NCI-H2029 treated with DMSO at 0.1 percent for 48 hours (cell line): ENCODE measurements at places on chromosomes 2 and 18.

DNA sequence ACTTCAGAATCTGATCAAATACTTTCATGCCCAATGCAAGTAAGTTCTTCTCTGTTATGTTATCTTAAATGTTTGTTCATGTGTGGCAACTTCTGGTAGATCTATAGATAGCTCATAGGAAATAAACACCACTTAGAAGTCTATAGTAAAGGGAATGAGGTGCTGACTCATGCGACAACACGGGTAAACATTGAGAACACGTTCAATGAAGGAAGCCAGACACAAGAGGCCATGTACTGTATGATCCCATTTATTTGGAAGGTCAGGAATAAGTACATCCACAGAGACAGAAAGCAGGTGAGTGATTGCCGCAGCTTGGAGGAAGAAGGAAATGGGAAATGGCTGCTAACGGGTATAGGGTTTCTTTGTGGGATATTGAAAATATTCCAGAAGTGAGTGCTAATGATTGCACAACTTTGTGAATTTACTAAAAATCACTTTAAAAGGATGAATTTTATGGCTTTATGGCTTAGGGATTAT is 95.4 kb downstream of the ITGB1BP1 start:
- peak; percentile 40 for DNase-seq

- no peak for DNase-seq
Observed at GRCh38 chr2:237870126-237870525, 10.7 kb downstream of the RAMP1 start.

DNA sequence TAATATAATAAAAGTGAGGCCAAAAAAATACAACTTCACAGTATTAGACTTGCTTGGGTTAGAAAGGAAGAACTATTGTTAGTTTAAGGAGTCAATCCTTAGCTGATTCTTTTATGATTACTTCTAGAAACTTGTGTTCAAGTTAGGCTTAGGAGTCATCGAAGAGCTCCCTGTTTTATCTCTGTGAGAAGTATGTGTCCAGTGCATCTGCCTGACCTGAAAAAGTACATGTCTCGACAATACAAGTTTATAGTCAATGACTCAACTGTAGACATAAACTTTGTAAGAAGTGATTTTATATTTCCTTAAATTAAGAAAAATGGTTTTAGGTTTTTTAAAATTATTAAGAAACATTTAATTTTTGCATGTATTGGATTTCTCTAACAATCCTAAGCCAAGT is 571.2 kb downstream of the ZEB2 start:
- no peak for DNase-seq

GRCh38 chr2:42096869-42097591 is 49.2 kb downstream of the PKDCC start:
- DNase-seq, result no peak

GRCh38 chr2:30315391-30316063 is 84.2 kb downstream of the LBH start:
- DNase-seq, result no peak

GRCh38 chr2:189199797-189200196 is 20.2 kb upstream of the COL5A2 start:
- DNase-seq, result no peak

DNA sequence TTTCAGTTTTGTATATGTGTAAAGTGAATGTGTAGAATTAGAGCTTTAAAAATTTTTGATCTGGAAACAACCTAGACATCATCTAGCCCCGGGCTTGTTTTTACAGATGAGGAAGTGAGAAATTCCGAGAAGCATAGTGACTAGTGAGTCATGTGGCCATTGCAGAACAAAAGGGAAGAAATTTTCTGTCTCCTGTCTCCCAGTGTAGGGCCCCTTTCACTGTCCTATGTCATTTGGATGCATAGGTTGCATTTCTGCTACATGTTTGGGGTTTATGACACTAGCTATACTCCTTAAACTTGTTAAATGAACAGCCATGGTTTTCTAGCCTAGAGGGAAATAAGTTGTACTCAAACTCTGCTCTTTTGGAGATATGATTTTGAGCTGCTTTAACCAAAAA is 84.6 kb downstream of the PLCL1 start:
- no peak for DNase-seq

- DNase-seq, result peak; percentile 12
Observed at GRCh38 chr2:199739413-199740110, 111.4 kb downstream of the FTCDNL1 start.

DNA sequence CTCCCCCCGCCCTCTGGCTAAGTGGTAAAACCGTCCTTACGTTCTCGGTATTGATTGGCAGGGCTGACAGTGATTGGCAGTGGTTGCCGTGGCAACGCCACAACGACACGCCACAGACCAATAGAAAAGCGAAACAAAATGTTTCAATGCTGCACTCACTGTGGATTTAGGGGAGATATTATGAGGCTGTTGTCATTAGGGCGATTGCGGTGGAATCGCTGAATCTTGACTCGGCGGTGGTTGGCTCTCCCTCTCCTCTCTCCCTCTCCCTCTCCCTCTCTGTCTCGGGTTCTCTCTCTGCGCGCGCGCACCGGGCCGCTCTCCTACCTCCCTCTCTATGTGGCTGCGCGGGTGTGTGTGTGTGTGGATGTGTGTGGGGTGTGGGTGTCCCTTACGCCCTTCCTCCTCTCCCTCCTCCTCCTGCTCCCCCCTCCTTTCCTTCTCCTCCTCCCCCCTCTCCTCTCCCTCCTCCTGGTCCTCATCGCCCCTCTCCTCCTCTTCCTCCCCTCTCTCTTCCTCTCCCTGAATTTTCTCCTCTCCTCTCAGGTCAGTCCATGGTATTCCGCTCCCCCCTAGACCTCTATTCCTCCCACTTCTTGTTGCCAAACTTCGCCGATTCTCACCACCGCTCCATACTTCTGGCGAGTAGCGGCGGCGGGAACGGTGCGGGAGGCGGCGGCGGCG is at the start of gene SIX3:
SIX3 (plus strand) TSS at position 152 of the 684 bp plus-strand sequence; CDS start at position 555, 403 bp downstream.
- no peak for DNase-seq

GRCh38 chr2:158493458-158493857 is 36.7 kb downstream of the PKP4 start:
- peak; percentile 72 for DNase-seq

- no peak for DNase-seq
Observed at GRCh38 chr2:192243488-192243887, 48.8 kb upstream of the TMEFF2 start.

- no peak for DNase-seq
Observed at GRCh38 chr18:50301074-50301473, 13.6 kb upstream of the CXXC1 start.

DNA sequence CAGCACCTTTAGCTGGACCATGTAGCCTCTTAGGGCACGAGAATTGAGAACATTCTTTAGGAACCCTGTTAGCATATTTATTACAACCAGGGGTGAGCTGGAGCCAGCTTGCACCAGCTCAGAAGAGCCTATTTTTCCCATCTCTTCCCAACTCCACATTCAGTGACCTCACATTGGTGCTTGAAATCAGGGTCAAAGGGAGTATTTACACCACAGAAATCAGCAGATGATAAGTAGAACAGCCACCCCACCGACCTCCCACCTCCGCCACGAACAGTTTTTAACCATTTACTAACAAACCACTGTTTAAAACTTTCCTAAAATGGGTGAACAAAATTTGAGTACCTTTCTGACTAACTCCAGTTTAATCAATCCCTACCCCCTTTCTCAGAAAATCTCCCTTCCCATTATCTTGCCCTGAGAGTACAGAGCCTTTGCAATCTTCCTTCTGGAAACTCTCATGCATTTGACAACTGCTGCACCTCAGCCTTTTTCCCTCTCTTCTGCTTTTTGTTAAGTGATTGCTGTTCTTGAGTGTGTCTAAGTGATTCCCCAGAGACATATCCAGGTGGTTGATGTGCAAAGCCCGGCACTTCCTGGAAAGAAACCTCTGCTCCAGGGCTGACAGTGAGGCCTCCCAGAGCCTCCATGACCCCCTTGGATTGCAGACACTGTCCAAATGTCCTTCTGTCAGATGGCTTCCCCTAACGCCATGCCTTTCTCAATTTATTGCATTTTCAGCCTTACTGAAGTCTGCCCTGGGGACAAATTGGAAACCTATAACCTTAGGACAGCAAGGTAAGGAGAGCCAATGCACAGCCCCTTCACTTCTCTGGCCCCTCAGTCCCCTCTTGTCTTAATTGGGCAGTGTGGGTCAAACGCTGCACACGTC is 389.5 kb upstream of the TNP1 start:
- no peak for DNase-seq

DNA sequence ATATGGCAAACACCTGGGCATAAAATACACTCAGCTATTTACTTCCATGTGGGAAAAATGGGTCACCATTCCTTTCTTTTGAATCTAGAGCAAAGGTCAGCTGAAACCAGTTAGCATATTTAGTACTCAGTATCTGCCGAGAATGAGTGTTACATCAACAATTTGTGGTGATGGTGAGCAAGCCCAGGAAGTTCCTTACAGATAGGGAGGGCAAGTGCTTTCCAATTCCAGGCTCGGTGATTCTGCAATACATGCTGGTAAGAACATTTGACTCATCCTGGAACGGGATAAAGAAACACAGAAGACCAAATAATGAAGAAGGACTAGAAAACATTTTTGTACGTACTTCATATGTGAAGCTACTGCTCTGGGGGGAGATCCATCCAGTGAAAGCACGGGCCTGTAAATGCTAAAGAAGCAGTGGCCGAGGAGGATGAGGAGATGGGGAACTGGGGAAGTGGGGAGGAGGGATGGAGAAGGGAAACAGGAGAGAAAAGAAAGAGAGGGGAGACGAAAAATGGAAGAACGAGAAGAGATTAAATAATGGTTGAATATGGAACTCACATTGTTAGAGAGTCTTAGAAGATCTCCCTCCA is 251.9 kb downstream of the TTC32 start:
- no peak for DNase-seq

DNA sequence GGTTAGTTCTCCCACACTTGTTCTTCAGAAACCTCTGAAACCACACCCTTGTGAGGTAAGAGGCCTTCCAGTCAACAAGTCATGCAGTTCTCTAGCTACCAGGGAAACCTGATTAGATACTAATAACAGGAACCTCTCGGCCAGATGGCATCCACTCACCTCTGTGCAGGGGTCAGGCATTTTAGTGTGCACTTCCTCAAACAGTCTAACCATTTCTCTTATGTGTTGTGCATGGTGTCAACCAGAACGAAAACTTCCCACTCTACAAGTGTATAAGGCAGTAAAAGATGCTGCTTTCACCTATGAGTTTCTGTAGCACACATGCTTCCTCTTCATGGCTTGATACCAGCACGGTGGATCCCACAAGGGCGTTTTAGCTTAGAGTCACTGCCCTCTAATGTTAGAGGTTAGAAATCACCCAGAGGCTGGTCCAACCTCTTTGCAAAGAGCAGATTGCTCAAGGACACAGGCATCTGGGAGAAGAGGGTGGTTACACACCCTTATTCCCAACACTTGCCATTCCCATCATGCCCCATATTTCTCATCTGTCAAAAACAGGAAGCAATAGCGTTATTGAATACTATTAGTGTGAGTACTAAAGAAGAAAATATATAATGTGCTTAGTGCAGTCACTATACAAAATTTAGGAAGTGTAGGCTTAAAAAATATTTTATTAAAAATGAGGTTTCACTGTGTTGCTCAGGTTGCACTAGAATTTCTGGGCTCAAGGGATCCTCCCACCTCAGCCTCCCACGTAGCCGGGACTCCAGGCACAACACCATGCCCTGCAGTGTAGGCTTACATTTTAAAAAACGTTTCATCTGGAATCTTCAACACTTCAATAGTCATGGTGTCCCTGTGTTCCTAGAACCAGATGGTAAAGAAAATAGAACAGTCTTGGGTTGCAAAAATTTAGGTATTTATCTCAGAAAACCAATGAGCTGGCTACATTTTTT is 34.5 kb upstream of the RAB31 start:
- DNase-seq, result no peak

- DNase-seq, result peak; percentile 15
Observed at GRCh38 chr2:99278793-99279291, 22.2 kb downstream of the LYG1 start.

- no peak for DNase-seq
Observed at GRCh38 chr18:53771664-53772063, 452.8 kb downstream of the MBD2 start.

- DNase-seq, result no peak
Observed at GRCh38 chr2:170313992-170314348, 136.0 kb downstream of the MYO3B start.
